ENCODE measurements at places on chromosomes 16 and 17.

DNA sequence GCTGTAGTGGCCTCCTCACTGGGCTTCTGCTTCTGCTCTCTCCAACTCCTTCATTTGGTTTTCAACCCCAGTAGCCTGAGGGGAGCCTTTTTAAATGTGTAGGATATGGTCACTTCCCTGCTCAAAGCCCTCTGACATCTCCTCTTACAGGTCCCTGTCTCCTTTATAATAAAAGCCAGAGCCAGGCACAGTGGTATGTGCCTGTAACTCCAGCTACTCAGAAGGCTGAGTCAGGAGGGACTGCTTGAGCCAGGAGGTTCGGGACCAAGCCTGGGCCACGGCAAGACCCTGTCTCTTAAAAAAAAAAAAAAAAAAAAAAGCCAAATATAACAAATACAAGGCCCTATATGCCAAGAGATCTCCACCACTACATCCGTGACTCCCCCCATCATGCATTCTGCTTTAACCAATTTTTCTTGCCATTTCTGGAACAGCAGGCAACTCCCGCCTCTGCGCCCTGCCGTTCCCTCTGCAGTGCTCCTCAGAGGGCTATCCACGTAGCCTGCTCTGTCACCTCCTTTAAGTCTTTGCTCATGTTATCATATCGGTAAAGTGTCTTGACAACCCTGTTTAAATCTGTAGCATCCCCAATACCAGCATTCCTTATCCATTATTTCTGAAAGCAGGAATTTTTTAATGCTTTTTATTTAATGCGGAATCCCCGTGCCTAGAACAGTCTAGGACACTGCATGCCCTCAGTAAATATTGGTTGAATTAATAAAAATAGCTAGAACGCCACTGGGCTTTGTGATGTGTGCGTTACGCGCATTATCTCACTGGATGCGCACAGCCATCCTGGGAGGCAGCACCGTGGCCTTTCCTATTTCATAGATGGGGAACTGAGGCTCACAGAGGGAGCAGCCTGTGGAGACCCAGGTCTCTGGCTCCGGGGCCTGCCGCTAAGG, 9.5 kb downstream of the ZNF771 start:
- no peak for DNase-seq

- DNase-seq = no peak
These were observed 454.8 kb upstream of the CDH11 start for GRCh38 chr16:65576631-65577030.

GRCh38 chr17:1997289-1997926, 27.7 kb downstream of the RTN4RL1 start:
- no peak for DNase-seq

- DNase-seq = no peak
These were observed 3.7 kb downstream of the ADAD2 start for GRCh38 chr16:84194470-84195200.

- DNase-seq = no peak
These were observed 27.6 kb downstream of the CCDC40 start for GRCh38 chr17:80063830-80064585.

- peak; percentile 38 for DNase-seq
These were observed 3.4 kb downstream of the STH start for GRCh38 chr17:46002311-46002972.

- no peak for DNase-seq
These were observed 13.9 kb downstream of the CENPV start for GRCh38 chr17:16339402-16339801.

GRCh38 chr16:69150146-69150865, 17.9 kb downstream of the UTP4 start:
- peak; percentile 10 for DNase-seq

DNA sequence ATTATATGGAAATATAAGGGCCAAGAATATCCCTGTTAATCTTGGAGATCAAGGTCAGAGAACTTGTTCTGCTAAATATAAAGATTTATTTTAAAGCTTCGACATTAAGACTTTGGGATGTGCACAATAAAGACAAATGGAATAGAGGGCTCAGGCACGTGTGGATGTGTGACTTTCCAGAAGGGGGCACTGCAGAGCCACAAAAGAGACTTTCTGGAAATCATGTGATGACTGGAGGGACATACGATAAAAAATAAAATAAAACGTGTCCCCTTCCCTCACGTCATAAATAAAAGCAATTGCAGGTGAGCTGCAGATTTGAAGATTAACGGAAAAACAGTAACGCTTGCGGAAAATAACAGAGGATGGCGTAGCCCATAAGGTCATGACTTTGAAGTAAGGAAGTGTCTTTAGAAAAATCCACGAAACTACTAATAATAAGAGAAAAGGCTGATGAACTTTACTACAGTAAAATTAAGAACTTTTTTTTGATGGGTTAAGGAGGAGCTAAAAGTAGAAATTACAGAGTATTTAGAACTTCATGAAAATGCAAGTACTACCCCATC, 9.4 kb upstream of the ENGASE start:
- no peak for DNase-seq
